ENCODE measurements at places on chromosomes 16 and 17. TPM values are rescaled to one million over a fixed set of nuclear protein-coding genes. Genes with fewer than 3 reads are reported as not detected.

GRCh38 chr17:78522031-78522809 is 55.0 kb downstream of the DNAH17 start:
- no peak overlapping the region for H3K27ac ChIP-seq
- no peak for DNase-seq
- peaks cover 9% of the 10 kb centered on the region for H3K4me1 ChIP-seq
- no peaks in the 10 kb centered on the region for H3K36me3 ChIP-seq
- H3K4me3 ChIP-seq = no peak overlapping the region

HAPSTR1 gene
- total RNA-seq = 47.6 TPM

DNA sequence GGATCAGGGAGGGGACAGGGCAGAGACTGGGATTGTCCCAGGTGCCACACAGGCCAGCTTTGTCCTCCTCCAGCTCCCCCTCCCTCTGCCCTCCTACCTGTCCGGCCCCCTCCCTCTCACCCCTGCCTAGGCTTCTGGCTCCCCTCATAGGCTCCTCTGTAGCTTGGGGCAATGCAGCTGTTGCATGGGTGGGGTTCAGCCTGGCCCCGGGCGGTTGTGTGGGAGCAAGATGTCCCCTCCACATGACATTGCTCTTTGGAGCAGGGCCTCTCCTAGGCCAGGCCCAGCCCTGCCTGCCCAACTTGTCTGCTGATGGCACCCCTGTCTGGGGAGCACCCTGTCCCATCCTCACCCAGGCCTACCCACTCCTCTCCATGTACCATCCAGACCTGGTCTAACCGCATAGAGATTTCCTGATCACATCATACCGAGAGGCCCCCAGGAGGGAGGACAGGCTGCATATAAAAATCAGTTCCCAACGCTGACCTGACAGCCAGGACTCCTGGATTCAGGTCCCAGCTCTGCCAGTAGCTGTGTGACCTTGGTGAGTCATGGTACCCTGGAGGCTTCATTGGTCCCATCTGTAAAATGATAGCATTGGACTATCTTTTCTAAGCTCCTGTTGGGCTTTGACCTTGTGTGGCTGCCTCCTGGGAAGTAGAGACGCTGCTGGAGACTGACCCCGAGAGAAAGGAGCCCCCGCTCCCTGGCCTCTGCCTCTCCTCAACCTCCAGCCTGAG is 48.8 kb upstream of the DLX4 start:
- no peaks in the 10 kb centered on the region for H3K27me3 ChIP-seq
- H3K36me3 ChIP-seq = no peaks in the 10 kb centered on the region

DNA sequence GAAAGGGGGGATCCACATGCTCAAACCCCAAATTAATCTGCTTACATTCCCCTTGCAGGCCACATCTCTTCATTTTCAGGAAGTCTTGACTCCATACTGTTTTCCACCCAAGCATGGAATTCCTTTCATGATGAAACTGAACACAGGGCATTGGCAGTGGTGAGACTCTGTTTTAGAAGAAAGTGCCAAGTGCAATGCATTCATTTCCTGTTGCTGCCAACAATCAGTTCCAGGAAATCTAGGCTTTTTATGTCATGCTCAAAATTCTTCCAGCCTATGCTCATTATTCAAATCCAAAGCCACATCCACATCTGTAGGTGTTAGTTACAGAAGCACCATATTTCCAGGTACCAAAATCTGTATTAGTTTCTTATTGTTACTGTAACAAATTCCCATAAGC is 4.1 kb downstream of the CCL2 start:
- H3K27me3 ChIP-seq = no peaks in the 10 kb centered on the region
- no peak overlapping the region for H3K27ac ChIP-seq
- H3K4me3 ChIP-seq = no peak overlapping the region

KRTAP9-8 gene
- total RNA-seq = not detected

CASKIN1 gene
- total RNA-seq = not detected

CCL4 gene
- total RNA-seq = 3.7 TPM

DNA sequence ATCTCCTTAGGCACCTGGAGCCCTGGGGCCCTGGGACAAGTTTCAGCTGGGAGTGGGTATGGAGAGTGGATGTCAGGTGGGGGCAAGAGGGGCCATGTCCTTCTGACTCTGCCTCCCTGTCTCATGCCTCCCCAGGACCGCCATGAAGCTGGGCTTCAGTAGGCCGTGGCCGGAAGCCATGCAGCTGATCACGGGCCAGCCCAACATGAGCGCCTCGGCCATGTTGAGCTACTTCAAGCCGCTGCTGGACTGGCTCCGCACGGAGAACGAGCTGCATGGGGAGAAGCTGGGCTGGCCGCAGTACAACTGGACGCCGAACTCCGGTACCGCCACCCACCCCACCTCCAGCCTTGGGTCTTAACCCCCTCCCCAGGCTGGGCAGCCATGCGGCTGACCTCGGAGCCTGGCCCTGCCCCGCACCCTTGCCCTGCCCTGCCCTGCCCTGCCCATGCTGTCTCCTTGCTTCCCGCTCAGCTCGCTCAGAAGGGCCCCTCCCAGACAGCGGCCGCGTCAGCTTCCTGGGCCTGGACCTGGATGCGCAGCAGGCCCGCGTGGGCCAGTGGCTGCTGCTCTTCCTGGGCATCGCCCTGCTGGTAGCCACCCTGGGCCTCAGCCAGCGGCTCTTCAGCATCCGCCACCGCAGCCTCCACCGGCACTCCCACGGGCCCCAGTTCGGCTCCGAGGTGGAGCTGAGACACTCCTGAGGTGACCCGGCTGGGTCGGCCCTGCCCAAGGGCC is 20.0 kb downstream of the ACE start:
- DNase-seq = no peak
- no peaks in the 10 kb centered on the region for H3K4me1 ChIP-seq
- H3K36me3 ChIP-seq = no peaks in the 10 kb centered on the region
- H3K27ac ChIP-seq = no peak overlapping the region
- H3K27me3 ChIP-seq = peaks cover 11% of the 10 kb centered on the region

TCAP gene
- total RNA-seq = 0.71 TPM
